DMS53 (cell line): ENCODE measurements at places on chromosomes 11 and 22.

DNA sequence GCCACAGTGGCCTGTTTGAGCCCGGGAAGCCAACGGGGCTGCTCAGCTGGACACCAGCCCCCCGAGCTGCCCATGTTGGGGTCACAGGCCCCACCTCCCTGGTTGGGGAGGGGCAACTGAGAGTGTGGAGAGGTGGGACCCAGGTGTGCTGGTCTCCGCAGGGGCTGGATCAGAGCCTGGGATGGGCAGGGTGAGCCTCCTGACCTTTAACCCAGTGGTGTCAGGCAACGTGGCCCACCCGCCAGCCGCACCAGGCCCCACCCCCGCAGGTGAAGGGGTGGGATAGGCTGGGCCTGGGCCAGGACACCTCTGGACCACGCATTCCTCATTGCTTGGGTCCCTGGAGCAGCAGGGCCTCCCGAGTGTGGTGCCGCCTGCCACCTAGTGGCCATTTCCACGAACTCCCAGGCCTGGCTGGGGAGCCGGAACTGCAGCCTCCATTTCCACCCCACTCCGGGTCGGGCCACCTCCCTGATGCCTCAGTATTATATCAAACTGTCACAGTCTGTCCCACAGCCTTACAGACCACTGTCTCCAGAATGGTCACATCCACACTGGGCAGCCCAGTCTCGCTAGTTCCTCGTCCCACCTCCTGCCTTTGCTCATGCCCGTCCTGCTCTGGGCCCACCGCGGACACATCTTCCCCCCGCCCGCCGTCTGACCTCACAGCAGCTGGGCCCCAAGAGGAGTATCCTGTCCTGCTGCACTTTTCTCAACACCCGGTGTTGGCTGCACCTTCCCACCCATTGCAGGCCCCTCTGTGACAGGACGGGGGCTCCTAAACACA is 13.3 kb upstream of the PPP6R3 start:
- peak; percentile 90 for DNase-seq

GRCh38 chr11:70782401-70782913 is 384.1 kb downstream of the CTTN start:
- no peak for DNase-seq

- no peak for DNase-seq
These were observed 15.7 kb downstream of the CAT start for GRCh38 chr11:34454308-34455032.

DNA sequence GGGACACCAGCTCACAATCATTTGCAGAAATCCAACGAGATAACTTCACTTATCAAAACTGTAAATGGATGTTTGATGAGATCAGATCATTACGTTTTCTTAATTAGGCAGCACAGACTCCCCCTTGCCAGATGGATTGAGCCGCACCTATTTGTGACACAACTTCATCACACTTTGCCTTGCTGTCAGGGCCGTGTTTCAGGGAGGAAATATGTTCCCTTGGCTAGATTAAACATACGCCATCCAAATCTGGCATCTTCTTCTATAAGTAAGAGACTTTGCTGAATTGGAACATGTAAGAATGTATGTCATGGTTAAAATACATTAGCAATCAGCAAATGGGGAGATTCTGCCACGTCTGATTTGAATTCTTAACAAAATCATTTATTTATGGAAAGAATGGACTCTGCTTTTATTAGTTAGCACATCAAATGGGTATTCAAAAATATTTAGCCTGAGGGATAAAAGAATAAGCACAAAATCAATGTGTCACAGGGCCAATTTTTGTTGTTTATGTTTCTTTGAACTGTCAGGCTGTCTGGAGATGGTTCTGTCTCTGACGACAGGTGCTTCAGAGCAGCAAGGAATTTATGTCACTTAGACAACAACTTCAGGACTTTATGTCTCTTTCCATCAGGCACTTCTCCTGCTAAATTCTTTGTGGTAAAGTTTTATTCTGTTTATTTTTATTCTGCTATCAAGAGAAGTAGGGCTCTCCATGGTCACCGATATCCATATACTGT is 326.1 kb upstream of the NCAM1 start:
- DNase-seq: no peak

- no peak for DNase-seq
These were observed 418.8 kb downstream of the DYNC2H1 start for GRCh38 chr11:103528046-103528445.

DNA sequence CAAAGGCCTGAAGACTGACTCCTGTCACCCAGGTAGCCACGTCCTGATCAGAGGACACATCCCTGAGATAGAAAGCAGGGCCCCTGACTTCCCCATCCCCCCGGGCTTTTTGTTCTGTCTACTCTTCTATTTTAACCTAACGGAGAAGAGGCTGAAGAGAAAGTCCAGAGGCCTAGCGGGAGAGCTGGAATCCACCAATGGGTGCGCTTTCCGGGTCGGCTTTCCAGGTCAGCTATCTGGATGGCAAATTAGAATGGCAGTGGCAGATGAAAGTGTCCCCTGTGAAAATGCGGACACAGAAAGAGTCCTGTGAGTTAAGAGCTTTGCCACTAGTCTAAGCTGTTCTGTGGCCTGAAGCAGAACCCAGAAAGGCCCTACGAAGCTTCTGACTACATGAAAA is 13.1 kb upstream of the SERPING1 start:
- DNase-seq: no peak

DNA sequence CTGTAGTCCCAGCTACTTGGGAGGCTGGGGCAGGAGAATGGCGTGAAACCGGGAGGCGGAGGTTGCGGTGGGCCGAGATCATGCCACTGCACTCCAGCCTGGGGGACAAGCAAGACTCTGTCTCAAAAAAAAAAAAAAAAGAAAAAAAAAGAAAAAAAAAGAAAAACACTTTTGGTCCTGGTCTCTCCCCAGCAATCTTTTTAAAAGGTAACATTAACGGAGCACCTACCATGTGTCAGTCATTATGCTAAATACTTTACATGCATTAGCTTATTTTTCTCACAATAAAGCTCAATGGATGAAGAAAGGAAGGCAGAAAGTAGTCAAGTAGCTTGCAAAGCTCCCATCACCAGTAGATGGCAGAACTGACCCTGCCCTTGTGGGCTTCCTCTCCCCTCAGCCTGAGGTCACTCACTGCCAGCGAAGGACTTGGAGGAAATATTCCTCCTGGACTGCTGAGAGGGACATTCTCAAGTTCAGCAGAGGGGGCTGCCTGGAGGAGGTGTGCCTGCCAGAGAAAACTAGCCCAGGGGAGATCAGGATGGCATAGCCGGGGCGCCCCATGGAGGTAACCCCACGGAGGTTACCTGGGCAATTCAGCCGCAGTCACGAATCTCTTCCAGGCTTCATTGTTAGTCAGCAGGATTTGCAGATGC is 15.5 kb downstream of the APOL3 start:
- peak; percentile 62 for DNase-seq

DNA sequence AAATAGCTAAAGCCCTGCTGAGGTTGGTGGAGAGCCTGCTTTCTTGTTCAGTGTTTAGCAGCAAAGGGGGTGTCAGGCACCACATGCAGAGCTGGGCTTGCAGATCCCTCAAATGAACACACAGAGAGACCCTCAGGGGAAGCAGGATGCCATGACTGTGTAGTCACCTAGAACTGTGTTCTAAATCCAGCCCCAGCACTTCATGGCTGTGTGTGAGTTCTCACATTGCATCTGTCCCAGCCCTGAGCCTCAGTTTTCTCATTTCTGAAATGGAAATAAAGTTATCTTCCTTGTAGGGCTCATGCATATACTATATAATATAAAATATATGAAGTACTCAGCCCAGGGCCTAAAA is 47.1 kb downstream of the CWC15 start:
- no peak for DNase-seq

DNA sequence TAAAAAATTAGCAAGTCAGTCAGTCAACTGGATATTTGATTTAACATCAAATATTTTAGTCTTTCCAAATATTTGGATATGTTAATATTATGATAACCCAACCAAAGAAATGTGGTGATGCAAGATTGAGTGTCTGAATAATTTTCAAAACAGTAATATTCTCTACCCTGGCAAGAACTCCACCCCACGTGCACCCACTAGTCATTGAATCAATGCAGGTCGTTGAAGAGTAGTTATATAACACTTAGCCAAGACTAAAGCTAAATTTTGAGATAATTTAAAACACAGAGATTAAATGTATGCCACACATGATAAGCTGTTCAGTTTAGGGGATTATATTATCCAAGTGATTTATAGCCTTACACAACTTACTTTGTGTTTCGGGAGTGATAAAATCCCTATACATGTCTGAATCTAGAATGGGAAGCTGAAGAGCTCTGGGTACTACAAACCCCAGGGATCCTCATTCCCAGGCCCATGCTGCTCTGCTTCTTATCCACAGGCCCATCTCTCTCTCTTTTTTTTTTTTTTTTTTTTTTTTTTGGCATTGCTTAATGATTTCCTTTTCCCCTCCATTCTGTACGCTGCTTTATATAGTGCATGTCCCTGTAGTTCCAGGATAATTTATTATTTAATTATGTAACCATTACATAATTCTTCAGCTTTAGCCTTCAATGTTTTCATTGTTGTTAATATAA is 392.9 kb downstream of the NTM start:
- no peak for DNase-seq

DNA sequence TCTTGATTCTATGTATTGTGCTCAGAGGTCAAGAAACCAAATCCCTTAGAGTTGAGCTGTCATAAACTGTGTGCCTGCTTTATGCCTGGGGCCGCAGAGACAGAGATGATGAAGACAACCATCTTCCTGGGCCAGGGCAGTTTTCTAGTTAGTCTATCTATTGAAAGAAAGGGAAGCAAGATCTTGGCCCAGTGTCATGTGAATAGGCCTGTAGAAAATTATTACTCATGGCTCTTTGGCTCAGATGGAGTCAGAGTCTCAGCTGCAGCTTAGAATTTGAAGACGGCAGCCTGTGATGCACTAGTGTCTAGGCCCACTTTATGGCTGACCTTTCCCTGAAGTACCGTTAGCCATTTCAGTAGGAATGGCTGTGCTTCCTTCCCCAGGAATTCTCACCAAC is 112.0 kb downstream of the DBX1 start:
- no peak for DNase-seq

- peak; percentile 91 for DNase-seq
These were observed 29.1 kb upstream of the BIRC3 start for GRCh38 chr11:102287964-102288724.

DNA sequence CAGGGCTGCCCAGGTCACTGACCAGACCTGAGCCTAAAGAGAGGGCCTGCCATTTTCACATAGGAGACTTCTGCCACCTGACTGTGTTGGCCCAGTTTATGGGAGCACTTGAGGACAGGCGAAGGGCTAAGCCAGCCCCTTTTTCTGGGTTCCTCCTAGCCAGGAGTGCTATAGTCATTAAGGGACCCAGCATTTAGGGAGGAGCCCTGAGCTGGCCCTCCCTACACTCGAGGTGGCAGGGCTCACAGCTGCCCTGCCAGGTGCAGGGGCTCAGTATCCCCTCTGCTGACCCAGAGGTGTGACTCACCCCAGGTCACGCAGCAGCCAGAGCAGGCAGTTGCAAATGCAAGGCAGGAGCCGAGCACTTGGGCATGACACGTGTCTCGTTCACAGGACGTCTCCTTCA is 86.3 kb upstream of the CRYBB3 start:
- DNase-seq: peak; percentile 90

DNA sequence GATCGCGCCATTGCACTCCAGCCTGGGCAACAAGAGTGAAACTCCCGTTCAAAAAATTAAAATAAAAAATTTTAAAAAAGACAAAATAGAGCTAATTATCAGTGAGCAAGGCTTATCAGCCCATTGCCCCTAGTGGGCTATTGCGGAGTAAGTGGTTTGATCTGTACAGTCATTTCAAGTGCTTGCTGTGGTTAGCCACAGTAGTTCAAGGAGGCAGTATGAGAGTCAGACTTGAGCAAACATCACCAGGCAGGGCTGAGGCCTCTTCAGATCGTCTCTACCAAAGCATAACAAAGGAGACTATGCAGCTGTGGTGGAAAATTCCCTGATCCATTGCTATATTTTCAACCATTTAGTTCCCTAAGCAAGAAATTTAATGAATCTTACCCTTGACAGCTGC is 4.3 kb upstream of the SBF2 start:
- peak; percentile 94 for DNase-seq

DNA sequence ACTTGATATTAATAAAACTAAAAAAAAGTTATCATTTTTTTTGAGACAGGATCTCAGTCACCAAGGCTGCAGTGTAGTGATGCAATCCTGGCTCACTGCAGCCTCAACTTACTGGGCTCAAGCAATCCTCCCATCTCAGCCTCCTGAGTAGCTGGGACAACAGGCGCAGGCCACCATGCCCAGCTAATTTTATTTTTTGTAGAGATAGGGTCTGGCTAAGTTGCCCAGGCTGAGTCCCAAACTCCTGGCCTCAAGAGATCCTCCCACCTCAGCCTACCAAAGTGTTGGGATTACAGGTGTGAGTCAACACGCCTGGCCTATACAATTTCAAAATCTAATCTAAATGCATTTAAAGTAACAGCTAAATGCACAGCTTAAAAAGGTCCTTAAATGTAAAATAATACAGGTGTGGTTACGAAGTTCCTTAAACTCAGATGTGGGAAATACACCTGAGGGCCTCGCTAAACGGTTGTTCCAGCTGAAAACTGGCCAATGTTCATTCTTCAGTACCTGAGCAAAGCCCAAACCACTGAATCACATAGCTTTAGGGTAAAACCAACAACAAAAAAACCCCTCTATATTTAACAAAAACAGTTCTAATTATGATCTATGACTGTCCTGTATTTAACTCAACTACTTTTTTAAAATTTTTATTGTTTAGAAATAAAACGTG is 11.8 kb downstream of the NAP1L4 start:
- no peak for DNase-seq

DNA sequence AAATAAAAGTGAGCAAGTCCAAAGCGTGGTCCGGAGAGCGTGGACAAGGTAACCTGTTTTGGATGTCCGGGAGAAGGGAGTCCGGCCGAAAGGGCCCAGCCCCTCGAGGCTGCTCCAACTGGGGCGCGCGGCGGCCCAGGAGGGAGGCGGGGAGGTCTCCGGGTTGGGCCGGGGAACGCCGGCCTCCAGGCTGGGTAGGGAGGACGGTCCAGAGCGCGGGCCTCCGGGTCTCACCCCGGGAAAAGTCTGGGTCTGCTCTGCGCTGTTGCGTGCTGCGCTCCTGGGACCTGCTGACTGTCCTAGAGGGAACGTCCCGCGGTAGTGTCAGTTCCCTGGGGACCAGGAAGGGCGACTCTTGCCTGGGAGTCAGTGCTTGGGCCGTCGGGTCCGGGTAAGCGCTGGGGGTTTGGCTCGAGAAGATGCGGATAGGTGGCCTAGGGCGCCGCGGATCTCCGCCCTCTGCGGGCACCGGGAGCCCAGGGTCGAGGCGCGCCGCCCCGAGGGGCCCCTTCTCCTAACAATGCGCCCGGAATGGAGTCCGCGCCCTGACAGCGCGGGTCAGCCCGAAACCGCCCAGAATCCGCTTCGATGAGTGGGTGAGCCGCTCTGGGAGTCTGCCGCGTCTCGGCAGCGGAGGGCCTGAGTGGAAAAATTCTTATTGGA is 988 bp upstream of the FLI1 start:
- DNase-seq: peak; percentile 68

- no peak for DNase-seq
These were observed 840.3 kb downstream of the TBC1D22A start for GRCh38 chr22:47602732-47603131.

GRCh38 chr22:44707752-44708151 is 5.7 kb downstream of the PRR5 start:
- DNase-seq: no peak

- no peak for DNase-seq
These were observed 77.3 kb downstream of the CCDC34 start for GRCh38 chr11:27285761-27286160.
